Natural killer cell (primary cell): ENCODE measurements at places on chromosomes 1 and 21. TPM values are rescaled to one million over a fixed set of nuclear protein-coding genes. Genes with fewer than 3 reads are reported as not detected.

Gene ROR1
- 0.05 TPM for total RNA-seq

GRCh38 chr1:160874935-160875334, 10.0 kb downstream of the ITLN1 start:
- peaks cover 16% of the 10 kb centered on the region for H3K4me1 ChIP-seq
- DNase-seq, result no peak
- no peak overlapping the region for H3K27ac ChIP-seq
- no peaks in the 10 kb centered on the region for H3K36me3 ChIP-seq

Gene ASPM
- 1.1 TPM for total RNA-seq

Gene NMNAT2
- total RNA-seq, result not detected

DNA sequence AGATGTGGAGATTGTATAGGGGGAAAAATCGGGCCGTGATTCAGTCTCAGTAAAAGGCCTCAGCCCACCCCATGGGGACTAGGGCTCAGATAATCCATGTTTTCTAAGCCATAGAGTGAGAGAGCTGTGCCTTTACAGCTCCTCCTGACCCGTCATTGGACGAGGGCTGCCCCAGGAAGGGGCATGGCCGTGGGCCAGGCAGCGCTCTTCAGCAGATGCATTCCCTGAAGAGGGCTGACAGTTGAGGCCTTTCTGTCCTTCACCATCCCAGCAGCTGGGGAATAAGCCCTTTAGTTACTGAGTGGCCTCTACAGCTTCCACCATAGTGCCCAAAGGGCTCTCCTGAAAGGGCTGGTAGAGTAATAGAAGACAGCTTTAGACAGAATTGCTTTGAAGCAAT, 57.2 kb downstream of the ST3GAL3 start:
- H3K4me1 ChIP-seq, result no peaks in the 10 kb centered on the region
- no peak overlapping the region for H3K4me3 ChIP-seq
- no peaks in the 10 kb centered on the region for H3K27me3 ChIP-seq
- no peaks in the 10 kb centered on the region for H3K36me3 ChIP-seq
- DNase-seq, result no peak
- no peak overlapping the region for H3K27ac ChIP-seq

Gene PDE9A
- 1.2 TPM for total RNA-seq

Gene SAMD11
- not detected for total RNA-seq

DNA sequence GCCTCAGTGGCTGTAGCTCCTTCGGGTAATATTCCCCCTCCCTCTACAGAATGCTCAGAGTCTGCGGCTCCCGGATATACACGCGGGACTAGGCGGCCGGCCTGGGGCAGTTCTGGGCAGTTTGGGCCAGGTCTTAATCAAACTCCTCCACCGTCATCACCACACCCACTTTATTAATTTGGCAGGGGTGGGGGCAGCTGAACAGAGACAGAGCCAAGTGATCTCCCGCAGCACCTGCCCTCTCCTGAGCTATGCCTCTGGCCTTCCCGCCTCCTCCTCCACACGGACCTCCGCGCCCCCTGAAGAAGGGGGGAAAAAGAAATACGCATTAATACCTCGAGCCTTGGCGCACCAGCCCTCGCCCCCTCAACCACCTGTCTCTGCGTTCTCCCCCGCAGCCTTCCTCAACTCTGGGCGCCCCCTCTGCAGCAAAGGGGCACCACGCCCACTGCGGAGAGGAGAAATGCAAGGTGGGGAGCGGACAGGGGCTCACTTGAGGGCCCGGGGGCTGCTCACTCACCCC, 42.6 kb downstream of the CD34 start:
- no peaks in the 10 kb centered on the region for H3K27me3 ChIP-seq
- H3K36me3 ChIP-seq, result peaks cover 12% of the 10 kb centered on the region

Gene TACSTD2
- not detected for total RNA-seq

GRCh38 chr1:6472391-6472790, 6.4 kb upstream of the TNFRSF25 start:
- H3K27me3 ChIP-seq, result no peaks in the 10 kb centered on the region
- H3K27ac ChIP-seq, result no peak overlapping the region
- peaks cover 6% of the 10 kb centered on the region for H3K4me1 ChIP-seq
